ENCODE measurements at places on chromosomes 4 and X.

GRCh38 chrX:22351966-22352365 is 79.3 kb downstream of the CBLL2 start:
- no peak for DNase-seq

DNA sequence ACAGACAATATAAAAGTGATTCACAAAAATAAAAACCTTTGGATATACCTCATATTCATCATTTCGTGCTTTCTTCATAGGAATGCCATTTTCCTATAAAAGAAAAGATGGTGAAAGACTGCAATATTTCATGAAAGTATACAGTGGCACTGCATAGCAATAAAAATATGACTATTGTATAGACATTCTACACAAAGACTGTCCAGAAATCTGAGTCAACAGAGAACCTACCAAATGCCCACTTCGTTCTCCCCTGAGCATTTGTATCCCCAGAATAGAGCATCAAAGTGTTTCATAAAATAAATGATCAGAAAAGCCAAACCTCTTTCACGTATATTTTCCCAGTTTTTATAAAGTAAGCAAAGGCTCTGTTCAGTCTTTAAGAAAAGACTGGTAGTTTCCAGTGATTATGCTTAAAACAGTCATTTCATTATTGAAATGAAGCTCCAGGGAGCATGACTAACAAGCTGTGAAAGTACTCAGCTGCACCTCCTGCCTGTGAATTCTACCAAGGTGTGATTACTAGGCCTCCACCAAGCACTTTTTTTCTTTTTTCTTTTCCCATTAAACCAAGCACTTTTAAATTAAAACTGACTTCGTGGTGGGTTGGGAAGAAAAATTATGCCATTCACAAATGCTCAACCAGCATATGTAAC is 20.2 kb downstream of the PPA2 start:
- no peak for DNase-seq

DNA sequence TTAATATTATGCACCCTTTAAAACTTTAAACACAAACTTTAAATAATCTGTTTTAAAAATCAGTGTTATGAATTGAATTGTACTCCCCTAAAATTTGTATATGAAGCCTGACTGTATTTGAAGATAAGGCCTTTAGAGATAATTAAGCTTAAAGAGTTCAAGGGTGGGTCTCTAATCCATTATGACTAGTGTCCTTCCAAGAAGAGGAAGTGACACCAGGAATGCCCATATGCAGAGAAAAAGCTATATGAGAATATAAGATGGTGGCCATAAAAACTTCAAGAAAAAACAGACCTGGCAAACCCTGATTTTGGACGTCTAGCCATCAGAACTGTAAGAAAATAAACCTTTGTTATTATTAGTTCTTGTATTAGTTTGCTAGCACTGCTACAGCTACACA is 29.0 kb downstream of the UGT2A2 start:
- no peak for DNase-seq

- no peak for DNase-seq
Measured at GRCh38 chr4:108204518-108204917, 35.8 kb upstream of the LEF1 start.

- no peak for DNase-seq
Measured at GRCh38 chrX:128653524-128654060, 601.4 kb upstream of the ACTRT1 start.

DNA sequence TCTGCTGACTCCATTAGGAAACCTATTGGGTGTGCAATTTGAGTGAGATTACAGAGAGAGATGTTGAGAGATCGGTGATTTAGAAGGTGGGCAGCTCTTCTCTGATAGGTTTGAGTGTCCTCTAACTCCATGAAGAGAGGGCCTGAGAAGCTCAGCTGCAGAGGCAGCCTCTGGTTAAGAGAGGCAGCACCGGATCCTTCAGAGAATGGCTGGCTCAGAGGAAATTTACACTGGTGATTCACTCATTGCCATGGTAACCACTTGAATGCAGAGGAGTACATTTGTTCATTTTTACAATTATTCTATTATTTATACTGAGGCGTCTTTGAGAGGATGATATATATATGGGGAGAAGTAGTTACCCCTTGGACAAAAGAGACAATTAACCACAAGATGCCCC is 171.7 kb downstream of the PDGFRA start:
- no peak for DNase-seq

DNA sequence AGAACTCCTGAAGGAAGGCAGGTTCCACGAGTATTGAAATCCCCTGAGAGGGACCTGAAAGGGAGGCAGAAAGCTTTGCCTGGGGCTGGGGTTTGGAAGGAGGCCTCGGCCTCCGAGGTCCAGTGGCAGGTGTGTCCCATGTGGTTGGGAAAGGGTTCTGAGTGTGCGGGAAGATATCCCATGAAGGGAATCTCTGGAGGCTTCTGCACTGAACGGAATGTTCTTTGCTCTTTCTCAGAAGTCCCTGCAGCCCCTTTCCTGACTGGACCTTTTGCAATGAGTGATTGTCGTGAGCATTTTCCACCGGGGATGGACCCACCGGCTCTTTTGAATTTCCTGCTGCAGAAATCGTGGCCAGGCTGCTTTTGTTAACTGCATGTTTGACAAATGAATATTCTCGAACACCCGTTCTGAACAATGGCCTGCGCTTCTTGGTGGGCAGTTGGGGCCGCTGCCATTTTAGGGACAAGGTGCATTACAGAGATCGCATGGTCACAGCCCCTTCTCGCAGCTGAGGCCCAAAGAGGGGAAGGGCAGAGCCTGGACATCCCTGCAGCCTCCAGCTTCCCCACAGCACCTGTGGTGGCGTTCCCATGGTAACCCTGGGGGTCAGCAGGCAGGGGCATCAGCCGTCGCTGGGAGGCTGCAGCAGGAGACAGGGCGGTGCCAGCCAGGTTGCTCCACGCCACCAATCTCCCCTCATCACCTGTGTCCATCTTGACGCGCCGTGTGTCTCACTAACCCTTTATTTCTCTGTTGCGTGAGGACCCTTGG is 18.3 kb upstream of the HTRA3 start:
- no peak for DNase-seq

DNA sequence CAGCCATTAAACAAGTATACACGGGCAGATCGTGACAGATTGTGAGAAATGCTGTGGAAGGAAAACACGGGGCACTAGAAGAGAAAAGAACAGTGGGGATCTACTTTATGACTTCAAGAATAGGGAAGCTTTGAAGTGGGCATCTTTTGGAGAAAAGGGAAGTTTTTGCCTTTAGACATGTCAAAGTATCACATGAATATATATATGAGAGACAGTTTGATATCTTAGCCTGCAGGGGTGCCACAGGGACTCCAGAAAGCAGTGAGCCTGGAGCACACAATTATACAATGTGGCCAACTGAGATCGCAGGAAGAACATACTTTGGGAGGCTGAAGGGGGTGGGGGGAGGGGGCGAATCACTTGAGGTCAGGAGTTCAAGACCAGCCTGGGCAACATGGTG is 35.7 kb downstream of the RELL1 start:
- DNase-seq = no peak

DNA sequence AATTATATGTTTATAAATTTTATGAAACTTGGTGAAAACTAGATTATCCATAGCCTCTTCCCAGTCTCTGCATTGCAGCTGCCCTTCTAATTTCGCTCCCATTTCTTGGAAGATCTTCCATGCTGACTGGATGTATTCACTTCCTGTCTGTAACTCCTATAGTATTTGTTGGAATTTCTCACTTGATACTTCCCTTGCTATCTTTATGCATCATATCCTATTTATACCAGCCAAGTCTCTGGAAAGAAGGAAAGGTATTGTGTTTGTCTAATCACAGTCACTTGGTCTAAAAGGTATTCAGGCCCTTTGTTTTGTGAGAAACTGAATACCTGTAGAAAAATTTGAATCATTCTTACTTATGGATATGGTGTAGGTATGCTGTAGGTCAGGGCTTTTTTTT is 870.9 kb upstream of the FRG1 start:
- no peak for DNase-seq

DNA sequence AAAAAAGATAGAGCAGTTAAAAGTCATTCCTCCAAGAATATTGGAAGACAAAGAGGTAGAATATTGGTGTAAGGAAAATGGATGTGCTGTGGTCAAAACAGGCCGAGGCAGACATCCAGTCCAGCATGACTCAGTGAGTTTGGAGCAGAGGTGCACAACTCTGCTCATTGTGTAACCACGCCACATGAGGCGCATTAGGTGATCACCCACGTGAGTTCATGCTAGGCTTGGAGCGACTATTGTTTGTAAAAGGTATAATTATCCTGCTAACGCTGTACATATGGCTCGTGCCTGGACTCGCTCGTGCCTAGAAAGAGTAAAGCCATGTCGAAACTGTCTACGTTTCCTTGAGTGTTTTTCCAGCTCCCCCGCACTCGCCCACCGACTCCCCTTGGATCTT is 23.9 kb downstream of the C4orf54 start:
- DNase-seq = no peak

GRCh38 chrX:56744996-56745395 is 16.0 kb downstream of the NBDY start:
- DNase-seq = no peak

GRCh38 chrX:153886915-153887314 is 942 bp upstream of the L1CAM start:
- DNase-seq = no peak

DNA sequence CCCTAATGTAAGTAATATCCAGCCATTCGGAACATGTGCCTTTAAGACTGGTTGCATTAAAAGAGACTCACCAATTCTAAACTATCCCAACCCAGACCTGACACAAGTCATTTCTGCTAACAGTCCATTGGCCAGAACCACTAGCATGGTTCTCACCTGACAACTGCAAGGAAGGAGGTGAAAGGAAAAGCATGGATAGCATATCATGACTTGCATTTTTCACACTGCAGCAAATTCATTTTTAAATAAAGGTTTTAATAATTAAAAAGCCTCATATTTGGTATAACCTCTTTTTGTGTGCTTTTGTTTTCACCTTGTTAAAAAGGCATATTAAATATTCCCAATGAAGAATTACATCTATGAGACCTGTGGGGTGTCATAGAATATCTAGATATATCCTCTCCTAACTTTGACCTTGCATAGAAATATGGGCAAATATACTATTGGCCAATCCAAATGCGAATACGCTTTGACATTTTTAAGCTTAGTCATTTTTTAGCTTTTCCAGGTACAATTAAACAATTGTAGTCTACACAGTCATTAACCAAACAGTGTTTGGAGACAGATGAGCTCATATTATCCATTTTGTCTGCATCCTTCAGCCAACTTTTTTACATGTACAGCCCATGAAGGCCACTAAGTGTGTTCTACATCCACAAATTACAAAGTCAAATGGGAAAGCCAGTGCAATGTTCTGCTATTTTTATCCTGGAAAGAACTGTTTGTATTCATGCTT is 295.3 kb downstream of the PDGFC start:
- DNase-seq = no peak

DNA sequence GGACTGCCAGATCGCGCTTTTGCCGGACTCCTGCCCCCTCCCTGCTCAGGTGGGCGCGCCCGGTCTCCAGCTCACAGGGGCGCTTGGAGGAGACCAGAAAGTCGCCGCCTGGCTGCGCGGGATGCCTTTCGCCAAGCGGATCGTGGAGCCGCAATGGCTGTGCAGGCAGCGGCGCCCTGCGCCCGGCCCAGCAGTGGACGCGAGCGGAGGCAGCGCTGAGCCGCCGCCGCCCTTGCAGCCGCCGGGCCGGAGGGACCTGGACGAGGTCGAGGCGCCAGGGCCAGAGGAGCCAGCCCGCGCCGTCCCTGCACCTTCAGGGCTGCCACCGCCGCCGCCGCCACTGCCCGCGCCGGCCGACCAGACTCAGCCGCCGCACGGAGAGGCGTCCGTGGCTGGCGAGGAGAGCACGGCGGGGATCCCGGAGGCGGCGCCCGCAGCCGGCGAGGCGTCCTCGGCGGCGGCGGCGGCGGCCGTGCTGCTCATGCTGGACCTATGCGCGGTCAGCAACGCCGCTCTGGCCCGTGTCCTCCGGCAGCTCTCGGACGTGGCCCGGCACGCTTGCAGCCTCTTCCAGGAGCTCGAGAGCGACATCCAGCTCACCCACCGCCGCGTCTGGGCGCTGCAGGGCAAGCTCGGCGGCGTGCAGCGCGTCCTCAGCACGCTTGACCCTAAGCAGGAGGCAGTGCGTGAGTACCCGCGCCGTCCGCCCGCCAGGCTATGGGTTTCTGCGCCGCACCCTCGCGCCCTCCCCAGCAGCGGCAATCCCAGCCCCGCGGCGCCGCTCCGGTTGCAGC is 834 bp downstream of the NHS start:
- no peak for DNase-seq

- no peak for DNase-seq
Measured at GRCh38 chr4:140239311-140239710, 85.3 kb upstream of the MAML3 start.

DNA sequence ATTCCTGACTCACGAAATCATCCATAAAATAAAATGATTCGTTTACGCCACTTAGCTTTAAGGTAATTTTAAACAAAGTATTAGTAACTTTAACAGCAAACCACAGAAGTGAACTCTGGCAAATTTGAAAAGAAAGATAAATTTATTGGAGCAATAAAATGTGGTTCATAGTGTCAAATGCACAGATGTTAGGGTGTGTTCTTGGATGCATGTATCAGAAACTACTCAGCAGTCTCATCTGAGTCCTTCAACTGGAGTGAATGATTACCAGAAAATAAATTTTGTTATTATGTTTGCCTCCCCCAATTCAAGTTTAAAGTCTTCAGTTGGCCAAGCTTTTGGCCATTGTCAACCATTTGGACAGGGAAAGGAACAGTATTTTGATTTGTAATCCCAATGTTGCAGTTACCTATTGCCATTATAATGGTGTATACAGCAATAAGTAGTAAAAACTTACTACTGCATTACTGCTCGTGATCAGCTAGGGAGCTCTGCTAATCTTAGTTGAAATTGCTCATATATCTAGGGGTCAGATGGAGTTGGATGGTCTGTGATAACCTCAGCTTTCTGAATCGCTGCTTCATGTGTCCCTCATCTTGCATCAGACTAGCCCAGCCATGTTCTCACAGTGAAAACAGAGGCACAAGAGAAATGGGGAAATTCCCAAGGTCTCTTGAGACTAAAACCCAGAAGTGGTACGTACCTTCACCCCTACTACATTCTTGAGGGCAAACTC is 254.6 kb upstream of the KCNIP4 start:
- DNase-seq = no peak

DNA sequence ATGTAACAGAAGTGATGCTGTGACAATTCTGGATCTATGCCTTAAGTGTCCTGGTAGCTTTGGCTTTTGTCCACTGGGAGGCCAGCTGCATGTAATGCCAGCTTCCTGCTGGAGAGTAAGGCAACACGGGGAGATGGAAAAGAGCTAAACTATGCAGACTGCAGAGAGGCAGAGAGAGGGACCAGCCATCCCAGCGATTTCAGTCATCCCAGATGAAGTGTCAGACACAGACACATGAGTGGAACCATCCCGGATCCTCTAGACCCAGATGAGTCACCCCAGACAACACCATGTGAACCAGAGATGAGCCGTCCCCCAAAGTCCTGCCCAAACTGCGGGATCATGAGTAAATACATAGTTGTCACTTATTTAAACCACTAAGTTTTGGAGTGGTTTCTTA is 14.6 kb downstream of the SRPX start:
- no peak for DNase-seq

Data from GM12864 (cell line).